ENCODE measurements at places on chromosomes 2 and 18.

DNA sequence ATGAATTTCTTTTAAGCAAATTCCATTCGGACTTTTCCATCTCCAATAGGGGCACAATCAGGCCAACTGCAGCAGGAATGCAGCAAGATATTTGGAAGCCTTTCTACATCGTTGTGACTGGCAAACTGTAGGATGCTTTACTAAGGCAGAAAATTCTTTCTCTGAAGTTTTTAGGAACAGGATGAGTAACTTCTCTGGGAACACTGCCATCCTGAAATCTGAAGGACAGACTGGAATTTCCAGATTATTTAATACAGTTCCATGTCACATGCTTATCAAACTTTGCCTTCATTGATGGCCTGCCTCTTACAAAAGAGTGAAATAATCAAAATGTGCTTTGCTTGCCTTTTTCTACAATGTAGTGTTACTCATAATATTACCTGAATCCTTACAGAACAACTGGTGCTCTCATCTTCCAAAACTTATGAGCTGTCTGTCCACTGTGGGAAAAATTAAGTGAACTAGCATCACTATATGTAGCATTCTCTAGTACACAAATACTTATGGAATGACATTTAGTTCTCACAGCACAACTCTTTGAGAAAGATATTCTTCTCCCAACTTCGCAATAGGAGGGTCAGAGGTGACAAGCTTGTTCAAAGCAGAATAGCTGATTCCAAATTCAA is 32.0 kb upstream of the MAP2 start:
- no peak for DNase-seq

- no peak for DNase-seq
Observed at GRCh38 chr2:31832363-31832762, 178.4 kb downstream of the MEMO1 start.

DNA sequence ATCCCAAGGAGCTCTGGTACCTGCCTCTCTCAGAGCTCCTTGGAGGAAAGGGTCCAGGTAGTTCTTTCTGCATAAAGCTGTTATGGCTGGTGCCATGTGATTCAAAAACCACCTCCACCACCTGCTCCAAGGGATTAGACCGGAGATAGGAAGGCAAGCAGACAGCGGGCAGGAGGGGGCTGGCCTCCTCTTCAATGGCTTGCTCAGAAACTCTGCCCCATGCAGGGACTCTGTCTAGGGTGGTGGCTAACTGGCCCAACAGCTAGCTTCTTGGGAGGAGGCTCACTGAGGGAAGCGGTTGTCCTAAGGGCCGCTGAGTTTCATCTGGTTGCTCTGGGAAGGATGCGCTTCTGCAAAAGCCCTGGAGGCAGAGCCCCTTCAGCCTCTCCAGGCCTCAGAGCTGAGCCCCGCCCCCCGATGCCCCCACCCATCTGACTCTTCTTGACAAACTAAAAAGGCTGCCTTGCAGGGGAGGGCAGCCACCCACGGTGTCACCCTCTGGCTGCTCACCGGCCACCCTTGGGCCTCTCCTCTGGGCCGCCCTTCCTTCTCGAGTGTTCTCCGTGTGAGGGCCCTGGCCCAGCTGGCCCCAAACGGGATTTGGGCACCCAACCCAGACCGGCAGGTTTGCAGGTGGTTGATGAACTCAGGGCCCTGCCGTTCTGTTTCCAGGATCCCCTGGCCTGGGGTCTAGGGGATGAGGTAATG is 90.2 kb downstream of the MCFD2 start:
- no peak for DNase-seq

DNA sequence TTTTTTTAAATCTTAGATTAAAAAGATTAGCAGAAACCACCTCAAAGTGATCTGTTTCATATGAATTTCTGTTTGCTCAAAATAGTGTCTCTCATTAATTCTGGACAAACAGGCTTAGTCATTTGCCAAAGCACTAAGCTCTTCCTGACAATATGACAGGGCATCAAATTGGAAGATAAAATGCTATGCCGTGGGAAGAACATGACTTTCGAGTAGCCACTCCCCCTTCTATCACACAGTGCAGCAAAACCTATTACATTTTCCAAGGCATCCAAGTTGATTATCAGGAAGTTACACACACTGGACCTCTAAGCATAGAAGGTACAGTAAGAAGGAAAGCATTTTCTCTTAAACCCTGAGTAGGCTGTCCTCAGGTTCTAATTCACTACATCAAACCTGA is 89.5 kb downstream of the STK39 start:
- no peak for DNase-seq
